Effector memory CD8-positive, alpha-beta T cell (primary cell): ENCODE measurements at places on chromosomes 12 and 14.
A peak's percentile ranks its signal among the peaks of the same experiment; 100 is the strongest.

DNA sequence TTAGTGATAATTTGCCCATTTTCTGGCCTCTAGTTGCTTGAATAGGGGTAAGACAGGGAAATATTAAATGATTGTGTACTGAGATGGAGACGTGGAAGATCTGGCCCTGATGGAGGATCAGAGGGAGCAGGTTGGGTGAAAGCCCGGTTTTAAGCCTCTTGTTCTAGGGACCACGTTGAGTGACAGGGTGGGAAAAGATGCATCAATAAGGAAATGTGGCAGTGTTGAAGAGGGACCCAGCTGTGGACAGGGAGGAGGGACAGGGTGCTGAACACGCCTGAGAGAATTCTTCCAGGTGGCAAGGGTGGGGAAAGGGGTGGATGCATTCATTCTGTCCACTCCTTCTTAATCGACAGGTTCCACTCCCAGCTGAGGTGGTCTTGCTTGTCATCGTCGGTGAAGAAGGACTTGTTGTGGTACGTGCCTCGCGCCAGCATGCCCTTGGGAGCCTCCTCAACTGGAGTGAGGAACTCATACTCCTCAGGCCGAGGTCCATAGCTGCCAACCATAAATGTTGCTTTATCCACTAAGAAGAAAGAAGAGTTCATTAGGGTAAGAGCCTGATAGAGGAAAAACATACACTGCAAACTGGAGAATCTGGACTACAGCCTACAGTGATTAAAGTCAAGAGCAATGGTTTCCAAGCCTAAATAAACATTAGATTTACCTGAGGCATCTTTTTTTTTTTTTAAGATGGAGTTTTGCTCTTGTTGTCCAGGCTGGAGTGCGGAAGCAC, 4.0 kb upstream of the ERP27 start:
- no peak for DNase-seq

DNA sequence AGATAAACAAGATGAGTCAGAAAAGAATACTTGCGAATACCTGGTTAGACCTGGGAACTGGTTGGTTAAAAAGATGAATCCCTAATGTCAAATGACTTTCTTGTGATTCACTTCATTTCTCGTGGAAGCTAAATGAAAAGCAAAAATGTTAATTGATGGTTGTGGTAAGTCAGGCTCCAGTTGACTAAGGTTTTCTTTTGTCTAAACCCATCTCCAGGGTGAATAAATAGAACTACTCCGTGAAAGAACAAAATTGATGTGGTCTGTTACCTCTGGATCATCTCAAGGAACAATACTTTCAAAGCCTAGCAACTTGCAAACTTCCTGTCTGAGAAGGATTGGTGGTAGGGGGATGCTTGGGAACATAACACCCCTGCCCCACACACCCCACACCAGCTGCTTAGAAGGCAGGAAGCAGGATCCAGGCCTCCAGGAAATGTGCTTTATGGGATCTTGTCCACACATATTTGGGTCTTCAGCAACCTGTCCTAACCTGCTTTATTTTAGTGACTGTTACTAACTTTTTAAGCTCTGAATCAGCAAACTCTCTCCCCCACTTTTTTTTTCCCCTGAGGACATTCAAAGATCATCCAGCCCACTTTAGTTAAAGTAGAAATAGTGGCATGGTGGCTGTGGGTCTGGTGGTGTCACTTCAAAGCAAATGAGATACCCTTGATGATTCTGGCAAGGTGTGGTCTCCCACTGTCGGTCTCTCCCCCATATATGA, 60.4 kb upstream of the PTHLH start:
- DNase-seq, result no peak

GRCh38 chr14:21219120-21219519, 50.1 kb downstream of the HNRNPC start:
- no peak for DNase-seq

DNA sequence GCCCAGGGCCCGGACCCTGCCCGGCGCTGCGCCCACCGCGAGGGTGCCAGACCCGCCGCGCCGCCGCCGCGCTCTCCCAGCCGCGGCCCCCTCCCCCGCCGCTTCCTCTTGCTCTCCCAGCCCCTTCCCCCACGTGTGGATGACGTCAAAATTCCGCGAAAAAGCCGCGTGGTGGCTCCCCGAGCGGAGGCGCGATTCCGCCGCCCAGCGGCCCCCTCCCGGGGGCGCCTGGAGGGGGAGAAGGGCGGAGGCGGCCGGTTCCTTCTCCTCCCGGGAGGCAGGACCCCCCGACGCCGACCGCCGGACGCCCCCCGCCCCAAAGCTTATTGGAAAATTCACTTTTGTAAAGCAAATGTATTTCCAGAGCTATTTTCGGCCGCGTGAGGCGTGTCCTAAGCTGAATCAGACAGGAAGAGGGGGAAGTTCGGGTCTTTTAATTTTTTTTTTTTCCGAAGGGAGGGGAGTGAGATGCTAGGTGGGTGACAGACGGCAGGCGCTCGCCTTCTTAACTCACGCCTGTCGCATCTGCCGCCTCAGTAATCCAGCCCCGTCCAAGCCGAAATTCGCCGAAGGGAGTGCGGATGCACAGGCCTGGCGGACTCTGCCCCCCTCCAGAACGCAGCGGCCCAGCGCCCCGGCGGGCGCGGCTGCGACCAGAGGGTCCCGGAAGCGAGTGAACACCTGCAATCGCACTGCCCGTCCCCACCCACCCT, 4.1 kb upstream of the CCND2 start:
- DNase-seq, result peak; percentile 92

- no peak for DNase-seq
Measured at GRCh38 chr14:68897559-68898155, 81.4 kb downstream of the ACTN1 start.

DNA sequence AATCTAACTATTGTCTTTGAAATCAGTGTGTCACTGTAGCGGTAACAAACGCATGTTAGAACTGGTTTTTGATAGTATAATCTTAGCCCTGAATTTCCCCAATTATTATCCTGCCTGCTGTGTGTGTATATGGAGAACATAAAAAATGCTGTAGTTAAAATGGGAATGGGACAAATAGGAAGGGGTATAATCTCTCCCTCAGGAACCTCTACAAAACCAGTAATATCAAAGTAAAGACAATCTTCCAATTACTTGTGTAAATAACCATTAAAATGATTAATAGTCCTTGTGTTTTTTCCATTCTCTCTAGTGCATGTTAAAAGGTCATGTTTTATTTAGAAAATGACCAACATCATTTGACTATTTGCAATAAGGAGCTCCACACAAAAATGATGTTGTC, 200.1 kb upstream of the TMTC1 start:
- DNase-seq, result no peak

GRCh38 chr12:120965534-120966091, 12.7 kb upstream of the HNF1A start:
- no peak for DNase-seq
